ENCODE measurements at places on chromosomes 6 and 20.

- DNase-seq: peak; percentile 54
Measured at GRCh38 chr6:3751077-3751729, at the start of gene PXDC1. Gene PXDC1 (minus strand): TSS chr6:3751713. CDS start chr6:3751531, 182 bp downstream.

DNA sequence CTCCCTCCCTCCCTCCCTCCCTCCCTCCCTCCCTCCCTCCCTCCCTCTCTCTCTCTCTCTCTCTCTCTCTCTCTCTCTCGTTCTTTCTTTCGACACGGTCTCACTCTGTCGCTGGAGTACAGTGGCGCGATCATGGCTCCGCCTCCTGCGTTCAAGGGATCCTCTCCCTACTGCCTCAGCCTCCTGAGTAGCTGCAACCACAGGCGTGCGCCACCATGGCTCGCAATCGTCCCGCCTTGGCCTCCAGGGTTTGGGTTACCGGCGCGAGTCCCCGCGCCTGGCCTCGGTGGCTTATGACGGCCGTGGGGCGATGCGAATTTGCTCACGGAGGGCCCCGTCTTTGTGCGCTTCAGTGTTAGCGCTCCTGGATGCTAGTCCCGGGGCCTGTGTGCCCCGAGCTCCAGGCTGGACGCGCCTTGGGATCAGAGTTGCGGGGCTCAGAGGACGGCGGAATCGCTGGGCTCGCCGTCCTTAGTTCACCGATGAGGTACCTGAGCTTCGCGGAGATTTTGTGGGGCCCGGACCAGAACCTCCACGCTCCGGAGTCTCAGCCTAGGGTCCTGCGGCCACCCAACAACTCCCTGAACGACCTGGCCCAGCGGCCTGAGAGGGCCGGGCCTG, 45.2 kb downstream of the MCUR1 start:
- DNase-seq: no peak

GRCh38 chr6:149716181-149716963, 1.5 kb downstream of the LATS1 start:
- DNase-seq: no peak

- DNase-seq: no peak
Measured at GRCh38 chr6:18347021-18347577, 40.1 kb upstream of the RNF144B start.

- DNase-seq: no peak
Measured at GRCh38 chr6:50965495-50965894, 146.8 kb downstream of the TFAP2B start.

- no peak for DNase-seq
Measured at GRCh38 chr20:47232518-47232917, 124.0 kb downstream of the ZMYND8 start.

All from left ventricle myocardium superior (tissue), 1 donor.